ENCODE measurements at places on chromosomes 2 and 18.

GRCh38 chr2:25817630-25818029 lies 60.7 kb downstream of the ASXL2 start:
- no peak for DNase-seq

DNA sequence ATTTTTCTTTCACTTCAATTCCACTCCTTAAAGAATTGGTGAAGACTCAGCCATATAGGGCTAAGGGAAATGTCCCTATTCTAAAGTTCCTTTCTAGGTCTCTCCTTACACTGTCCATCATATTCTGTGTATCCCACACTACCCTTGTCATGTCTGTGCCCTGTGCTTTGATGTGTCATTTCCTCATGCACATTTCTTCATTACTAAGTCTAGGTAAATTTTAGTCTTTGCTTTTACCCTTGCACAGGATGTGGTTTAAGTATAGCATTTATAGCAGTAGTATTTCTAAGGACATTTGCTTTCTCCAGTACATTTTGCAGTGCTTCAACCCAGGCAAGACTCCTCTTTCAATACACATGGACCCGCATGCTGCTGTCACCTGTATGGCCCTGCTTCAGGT lies 221.5 kb upstream of the ACVR2A start:
- no peak for DNase-seq

DNA sequence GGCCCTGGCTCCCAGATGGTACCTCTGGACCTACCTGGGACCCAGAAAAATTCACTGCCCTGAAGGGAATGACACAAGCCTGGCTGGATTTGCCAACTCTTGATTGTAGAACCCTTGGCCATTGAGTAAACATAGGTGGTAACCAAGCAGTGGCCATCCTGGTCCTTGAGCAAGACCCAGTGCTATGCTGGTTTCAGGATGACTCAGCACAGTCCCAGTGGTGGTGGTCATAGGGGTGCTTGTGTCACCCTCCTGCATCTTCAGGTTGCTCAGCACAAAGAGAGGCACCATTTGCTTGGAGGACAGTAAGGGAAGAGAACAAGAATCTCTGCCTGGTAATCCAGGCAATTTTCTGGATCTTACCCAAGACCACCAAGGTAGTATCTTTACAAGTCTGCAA lies 52.9 kb downstream of the UPP2 start:
- no peak for DNase-seq

GRCh38 chr2:8926356-8926755 lies 77.1 kb downstream of the MBOAT2 start:
- DNase-seq = peak; percentile 88

- no peak for DNase-seq
These were observed 97.3 kb downstream of the FMNL2 start for GRCh38 chr2:152432206-152432653.

DNA sequence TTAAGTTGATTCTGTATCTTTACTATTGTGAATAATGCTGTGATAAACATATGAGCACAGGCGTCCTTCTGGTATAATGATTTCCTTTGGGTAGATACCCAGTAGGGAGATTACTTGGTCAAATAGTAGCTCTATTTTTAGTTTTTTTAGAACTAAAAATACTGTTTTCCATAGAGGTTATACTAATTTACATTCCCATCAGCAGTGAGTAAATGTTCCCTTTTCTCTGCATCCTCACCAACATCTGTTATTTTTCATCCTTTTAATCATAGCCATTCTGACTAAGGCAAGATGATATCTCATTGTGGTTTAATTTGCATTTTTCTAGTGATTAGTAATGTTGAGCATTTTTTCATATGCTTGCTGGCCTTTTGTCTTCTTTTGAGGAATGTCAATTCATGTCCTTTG lies 35.1 kb downstream of the PMS1 start:
- no peak for DNase-seq

- no peak for DNase-seq
These were observed 80.4 kb downstream of the ARMC9 start for GRCh38 chr2:231278868-231279267.

DNA sequence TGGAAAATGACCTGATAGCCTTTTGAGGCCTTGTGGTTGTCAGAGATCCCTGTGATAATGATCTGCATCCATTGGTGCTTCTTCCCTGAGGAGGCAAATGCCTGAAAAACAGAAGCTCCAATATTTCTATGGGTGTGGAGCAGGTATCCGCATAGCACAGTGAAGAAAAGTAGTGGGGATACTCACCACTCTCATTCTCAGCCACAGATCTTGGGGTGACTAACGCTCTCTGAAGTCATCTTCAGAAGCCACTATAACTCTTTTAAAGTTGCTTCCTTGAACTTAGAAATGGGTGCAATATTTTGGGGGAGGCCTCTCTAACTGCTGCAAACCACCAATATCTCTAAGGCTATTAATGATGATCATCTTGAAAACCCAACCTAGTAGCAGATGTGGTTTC lies 46.2 kb downstream of the ARHGAP15 start:
- DNase-seq = no peak

- DNase-seq = no peak
These were observed 17.5 kb downstream of the NOSTRIN start for GRCh38 chr2:168819829-168820489.

- no peak for DNase-seq
These were observed 19.1 kb upstream of the CCDC178 start for GRCh38 chr18:33459612-33460011.

- no peak for DNase-seq
These were observed 76.0 kb upstream of the DSG1 start for GRCh38 chr18:31241900-31242409.

- DNase-seq = peak; percentile 92
These were observed 188.1 kb downstream of the ZEB2 start for GRCh38 chr2:144331674-144332355.

GRCh38 chr18:51077217-51077616 lies 47.2 kb downstream of the SMAD4 start:
- no peak for DNase-seq

- no peak for DNase-seq
These were observed 404.3 kb downstream of the PID1 start for GRCh38 chr2:228866781-228867180.

DNA sequence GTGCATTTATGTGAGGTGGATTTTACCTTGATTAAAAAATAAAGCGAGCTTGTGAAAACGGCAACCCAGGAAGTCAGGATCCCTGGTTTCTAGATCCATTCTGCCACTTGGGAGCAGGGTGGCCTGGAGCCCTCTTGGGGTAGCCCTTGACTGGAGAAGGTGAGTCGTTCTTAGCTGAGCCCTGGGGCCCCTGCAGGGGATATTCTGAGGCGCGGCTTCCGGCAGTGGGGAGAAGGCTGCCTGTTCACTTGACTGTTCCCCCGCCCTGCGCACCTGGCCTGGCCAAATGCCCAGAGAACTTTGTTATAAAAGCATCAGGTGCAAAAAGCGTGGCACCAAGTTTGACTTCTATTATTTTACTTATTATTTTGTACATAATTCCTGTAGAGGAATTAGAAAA lies 221.9 kb downstream of the DYSF start:
- DNase-seq = no peak

DNA sequence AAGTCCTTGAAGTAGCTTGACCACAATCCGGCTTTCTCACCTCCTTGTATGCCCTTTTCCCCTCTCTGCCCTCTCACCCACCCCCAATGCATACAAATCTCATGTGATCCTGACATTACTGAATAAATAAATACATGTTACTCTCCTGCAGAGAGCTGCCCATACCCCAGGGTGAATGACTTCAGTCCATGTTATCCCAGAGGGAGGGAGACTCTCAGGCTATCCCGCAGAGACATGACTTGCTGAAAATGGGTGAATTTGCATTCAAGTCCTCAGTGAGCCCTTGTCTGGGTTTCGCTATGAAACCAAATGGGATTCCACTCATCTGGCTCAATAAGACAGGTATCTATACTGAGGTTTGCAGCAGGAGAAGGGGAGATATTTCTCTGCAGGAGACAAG lies 168.5 kb downstream of the FHOD3 start:
- DNase-seq = no peak

- no peak for DNase-seq
These were observed 22.6 kb downstream of the PLEK start for GRCh38 chr2:68387408-68388350.

GRCh38 chr2:239775623-239776435 lies 249.3 kb downstream of the NDUFA10 start:
- no peak for DNase-seq

GRCh38 chr2:159026170-159026569 lies 57.7 kb downstream of the TANC1 start:
- DNase-seq = no peak

DNA sequence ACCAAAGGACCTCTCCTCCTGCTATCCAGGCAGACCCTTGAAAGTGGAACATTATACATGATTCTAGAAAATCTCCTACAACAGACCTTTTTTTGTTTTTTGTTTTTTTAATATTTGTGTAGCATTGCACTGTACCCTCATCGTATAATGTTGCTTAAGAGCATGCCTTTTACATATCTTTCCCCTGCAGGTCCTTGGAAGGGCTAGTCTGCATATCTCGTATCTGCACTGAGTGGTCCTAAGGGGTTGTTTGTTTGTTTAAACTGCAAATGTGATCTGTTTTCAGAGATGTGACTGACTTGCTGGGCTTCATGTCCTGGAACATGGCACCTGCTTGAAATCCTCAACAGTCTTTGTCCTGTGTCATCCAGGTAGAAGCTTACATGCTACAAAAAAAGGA lies 204.1 kb downstream of the FAM210A start:
- DNase-seq = no peak

GRCh38 chr18:9594823-9595596 lies 19.3 kb downstream of the PPP4R1 start:
- DNase-seq = no peak

DNA sequence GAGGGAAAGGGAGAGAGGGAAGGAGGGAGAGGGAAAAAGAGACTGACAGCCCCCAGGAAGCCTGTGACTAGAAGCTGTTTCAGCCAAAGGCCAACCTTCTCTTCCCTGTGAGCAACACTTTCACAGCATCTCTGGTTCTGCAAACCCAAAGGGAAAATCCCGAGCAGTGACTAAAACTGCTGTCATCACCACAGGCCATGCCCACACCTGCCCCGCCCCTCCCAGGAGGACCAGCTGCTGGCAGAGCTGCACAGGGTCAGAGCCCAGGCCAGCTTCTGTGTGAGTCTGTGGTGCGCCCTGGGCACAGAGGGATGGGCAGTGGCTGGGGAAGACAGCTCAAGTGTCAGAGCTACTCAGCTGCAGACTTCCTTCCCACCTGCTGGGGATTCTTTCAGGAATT lies 64.9 kb upstream of the OTOS start:
- no peak for DNase-seq

- no peak for DNase-seq
These were observed 12.2 kb downstream of the PTPRM start for GRCh38 chr18:7579176-7579917.

DNA sequence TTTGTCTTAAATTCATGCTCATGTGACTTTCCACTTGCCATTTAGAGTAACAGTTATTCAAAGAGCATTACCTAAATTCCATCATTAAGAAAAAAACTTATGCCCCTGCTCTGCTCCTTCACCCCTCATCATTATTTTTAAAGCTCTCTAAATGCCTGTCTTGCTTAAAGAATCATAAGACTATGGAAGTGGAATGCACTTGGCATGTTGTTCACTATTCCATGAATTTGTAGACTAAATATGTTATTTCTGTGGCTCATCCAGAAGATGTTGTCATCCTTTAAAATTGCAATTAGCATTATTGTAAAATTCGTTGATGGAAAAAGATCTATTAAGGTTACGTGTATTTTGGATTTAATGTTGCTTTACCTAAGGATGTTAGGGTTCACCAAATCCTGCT lies 61.8 kb downstream of the FMNL2 start:
- no peak for DNase-seq

GRCh38 chr2:143730155-143730952 lies 601.1 kb downstream of the ARHGAP15 start:
- DNase-seq = no peak

- no peak for DNase-seq
These were observed 24.7 kb downstream of the RND3 start for GRCh38 chr2:150462770-150463169.

GRCh38 chr18:50507120-50507590 lies 52.7 kb upstream of the MAPK4 start:
- peak; percentile 35 for DNase-seq

DNA sequence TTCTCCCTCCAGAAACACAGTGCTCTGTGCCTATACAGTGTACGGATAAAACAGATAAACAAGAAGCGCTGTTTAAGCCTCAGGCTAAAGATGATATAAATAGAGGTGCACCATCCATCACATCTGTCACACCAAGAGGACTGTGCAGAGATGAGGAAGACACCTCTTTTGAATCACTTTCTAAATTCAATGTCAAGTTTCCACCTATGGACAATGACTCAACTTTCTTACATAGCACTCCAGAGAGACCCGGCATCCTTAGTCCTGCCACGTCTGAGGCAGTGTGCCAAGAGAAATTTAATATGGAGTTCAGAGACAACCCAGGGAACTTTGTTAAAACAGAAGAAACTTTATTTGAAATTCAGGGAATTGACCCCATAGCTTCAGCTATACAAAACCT lies 70.7 kb downstream of the TANK start:
- no peak for DNase-seq

GRCh38 chr2:137952586-137953129 lies 11.6 kb upstream of the HNMT start:
- DNase-seq = no peak

DNA sequence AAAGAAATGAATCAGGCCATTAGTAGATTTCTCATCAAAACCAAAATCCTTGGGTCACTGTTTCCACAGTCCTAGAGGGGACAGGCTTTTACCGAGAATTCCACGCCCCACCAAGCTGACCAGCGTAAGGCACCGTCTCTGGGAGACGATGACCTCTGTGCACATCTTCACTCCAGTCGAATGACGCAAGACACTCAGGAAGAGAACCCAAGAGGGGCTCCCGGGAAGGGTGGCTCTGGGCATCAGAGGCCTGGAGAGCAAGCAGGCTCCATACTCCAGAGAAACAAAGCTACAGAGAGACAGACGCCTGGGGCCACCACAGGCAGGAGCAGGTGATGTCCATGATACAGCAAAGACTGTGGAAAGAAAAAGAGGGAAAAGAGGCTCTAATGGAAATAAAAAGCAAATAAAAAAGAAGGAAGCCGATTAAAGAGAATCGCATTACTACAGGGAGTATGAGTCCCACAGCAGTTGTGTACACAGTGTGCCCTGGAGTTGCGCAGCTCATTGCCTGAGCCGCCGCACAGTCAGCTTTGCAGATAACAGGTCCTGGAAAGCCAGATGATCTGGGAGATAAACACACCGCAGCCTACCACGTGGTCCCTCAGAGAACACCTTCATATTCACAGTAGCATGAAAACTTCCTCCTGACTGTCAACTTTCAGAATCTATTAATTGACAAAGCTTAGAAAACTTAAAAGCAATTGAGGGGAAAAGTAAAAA lies 572.7 kb upstream of the SALL3 start:
- no peak for DNase-seq

- no peak for DNase-seq
These were observed 230.8 kb upstream of the CHAC2 start for GRCh38 chr2:53536583-53537361.
